ENCODE measurements at places on chromosomes 4 and X. TPM values are rescaled to one million over a fixed set of nuclear protein-coding genes. Genes with fewer than 3 reads are reported as not detected.
A peak's percentile ranks its signal among the peaks of the same experiment; 100 is the strongest.

SSR4 gene
- 413 TPM for total RNA-seq

RAB40A gene
- 1.1 TPM for total RNA-seq

DNA sequence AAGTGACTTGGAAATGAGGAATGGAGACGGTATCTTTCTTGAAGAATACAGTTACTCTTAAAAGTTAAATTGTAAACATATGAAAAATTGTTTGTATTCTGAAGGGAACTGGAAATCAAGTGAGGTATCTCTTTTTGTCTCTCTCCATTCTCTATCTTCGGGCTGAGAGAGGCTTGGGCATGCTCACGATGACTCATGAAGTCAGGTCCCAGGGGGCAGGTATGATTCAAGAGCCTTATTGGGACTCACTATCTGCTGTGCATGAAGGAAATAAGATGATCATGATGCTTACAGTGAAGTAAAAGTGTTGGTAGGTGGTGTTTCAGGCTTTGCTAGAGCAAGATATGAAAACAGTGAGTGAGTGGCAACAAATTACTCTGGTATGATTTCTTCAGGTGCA lies 200.4 kb upstream of the PITX2 start:
- H3K27ac ChIP-seq = no peak overlapping the region
- no peaks in the 10 kb centered on the region for H3K4me1 ChIP-seq
- no peaks in the 10 kb centered on the region for H3K36me3 ChIP-seq
- no peak overlapping the region for H3K4me3 ChIP-seq
- H3K27me3 ChIP-seq = no peaks in the 10 kb centered on the region

- no peak overlapping the region for H3K27ac ChIP-seq
- no peaks in the 10 kb centered on the region for H3K36me3 ChIP-seq
- H3K4me3 ChIP-seq = no peak overlapping the region
- no peak for DNase-seq
Measured at GRCh38 chr4:19721587-19721986, 530.1 kb upstream of the SLIT2 start.

GRCh38 chrX:136237074-136237473 lies 14.1 kb downstream of the MAP7D3 start:
- H3K4me3 ChIP-seq = no peak overlapping the region
- no peaks in the 10 kb centered on the region for H3K36me3 ChIP-seq
- H3K4me1 ChIP-seq = no peaks in the 10 kb centered on the region

DNA sequence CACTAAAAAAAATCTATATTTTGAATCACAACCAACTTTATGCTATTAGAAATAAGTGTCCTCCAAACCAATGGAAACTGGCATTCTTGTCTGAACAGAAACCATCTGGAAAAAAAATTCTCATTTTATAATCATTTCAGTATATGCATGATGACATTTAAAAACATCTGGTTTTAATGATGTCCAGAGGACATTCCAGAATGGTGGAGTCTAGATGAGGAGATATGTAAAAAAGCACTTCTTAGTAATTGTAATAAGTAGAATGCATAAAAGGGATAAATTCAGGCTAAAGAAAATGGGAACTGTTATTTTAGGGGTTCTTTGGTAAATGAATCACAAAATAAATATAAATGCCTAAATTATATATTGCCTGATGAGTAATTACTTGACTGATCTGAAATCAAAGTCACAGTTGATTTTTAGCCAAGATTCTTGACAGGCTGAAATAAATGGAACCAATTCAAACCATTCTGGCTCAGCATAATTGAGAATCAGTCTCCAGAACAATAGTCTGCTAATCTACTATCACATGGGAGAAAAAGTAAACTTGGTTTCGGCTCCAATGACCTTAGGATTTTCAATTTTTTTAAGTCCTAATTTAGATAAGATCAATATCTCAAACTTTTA lies 636.6 kb downstream of the FAT4 start:
- no peak overlapping the region for H3K4me3 ChIP-seq
- H3K36me3 ChIP-seq = no peaks in the 10 kb centered on the region
- H3K27me3 ChIP-seq = no peaks in the 10 kb centered on the region

GRCh38 chrX:122565952-122566351 lies 618.1 kb upstream of the GRIA3 start:
- DNase-seq = peak; percentile 20
- no peak overlapping the region for H3K4me3 ChIP-seq
- H3K36me3 ChIP-seq = no peaks in the 10 kb centered on the region
- no peak overlapping the region for H3K27ac ChIP-seq
- H3K4me1 ChIP-seq = no peaks in the 10 kb centered on the region
- no peaks in the 10 kb centered on the region for H3K27me3 ChIP-seq

DNA sequence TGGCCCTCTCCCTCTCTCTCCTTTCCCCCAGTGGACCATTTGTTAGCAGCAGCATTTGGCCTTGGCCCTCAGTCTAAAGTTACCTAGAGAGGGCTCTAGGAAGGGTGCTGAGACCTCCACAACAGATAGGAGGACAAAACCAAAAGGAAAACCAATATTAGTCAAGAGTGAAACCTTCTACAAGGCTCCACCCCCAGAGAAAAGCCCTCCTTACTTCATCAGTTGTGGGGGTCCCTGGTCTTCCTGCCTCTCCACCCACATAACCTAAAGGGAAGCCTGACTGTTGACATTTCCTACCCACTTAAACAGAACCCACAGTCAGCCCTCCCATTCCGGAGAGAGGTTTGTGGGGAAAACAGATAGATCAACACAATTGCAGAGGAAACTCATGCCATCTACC lies 4.7 kb upstream of the CD40LG start:
- no peak overlapping the region for H3K27ac ChIP-seq
- H3K27me3 ChIP-seq = peaks cover 6% of the 10 kb centered on the region
- no peaks in the 10 kb centered on the region for H3K36me3 ChIP-seq

All from lung (tissue), 17 donors.